ENCODE measurements at places on chromosomes 12 and 14.

DNA sequence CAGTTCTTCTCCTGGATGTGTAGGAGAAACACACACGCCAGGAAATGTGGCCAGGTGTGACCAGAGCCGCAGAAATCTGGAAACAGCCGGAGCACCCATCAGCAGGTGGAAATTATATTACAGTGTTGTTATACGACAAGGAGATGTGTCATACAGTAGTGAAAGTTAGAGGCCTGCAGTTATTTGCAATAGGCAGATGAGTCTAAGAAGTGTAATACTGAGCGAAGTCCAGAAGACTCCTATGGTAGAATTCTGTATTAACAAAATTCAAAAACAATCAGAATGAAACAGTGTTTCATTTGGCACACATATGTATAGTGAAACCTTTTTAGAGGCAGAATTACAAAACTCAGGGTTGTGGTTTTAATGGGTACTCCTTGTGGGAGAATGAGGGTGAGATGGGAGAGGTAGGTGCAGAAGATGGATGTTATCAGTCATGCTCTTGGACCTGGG, 39.3 kb upstream of the AMN start:
- no peak for DNase-seq

GRCh38 chr14:101246894-101247841, 314.1 kb upstream of the DIO3 start:
- DNase-seq, result no peak

- no peak for DNase-seq
These were observed 32.9 kb upstream of the SYCP3 start for GRCh38 chr12:101772012-101772775.

- DNase-seq, result no peak
These were observed 28.6 kb downstream of the CHFR start for GRCh38 chr12:132858718-132859266.

GRCh38 chr12:47488888-47489287, 216.9 kb downstream of the RPAP3 start:
- DNase-seq, result no peak

- no peak for DNase-seq
These were observed 16.3 kb downstream of the MARK3 start for GRCh38 chr14:103401223-103402214.

GRCh38 chr14:20667957-20668356, 16.4 kb upstream of the RNASE4 start:
- DNase-seq, result no peak

DNA sequence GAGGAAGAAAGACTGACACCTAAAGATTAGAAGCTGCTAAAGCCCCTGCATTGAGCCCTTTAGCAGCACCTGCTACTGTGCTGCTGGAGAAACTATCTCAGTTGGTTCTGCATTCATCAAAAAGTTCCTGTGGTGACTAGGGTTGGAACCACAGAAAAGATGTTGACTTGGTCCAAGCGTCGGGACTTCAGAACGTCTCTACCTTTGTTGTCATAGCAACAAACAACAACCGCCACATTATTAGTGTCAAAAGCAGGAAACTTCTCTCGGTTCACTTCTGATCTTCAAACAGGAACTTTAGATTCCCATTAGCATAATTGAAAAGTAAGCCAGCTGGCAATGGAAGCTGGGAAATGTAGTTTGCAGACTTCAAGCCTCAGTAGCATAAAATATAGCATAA, 368.0 kb downstream of the SEC23A start:
- DNase-seq, result no peak

- no peak for DNase-seq
These were observed 87.7 kb downstream of the C12orf75 start for GRCh38 chr12:105418229-105418628.

- DNase-seq, result no peak
These were observed 73.6 kb downstream of the GPR65 start for GRCh38 chr14:88078525-88078924.

DNA sequence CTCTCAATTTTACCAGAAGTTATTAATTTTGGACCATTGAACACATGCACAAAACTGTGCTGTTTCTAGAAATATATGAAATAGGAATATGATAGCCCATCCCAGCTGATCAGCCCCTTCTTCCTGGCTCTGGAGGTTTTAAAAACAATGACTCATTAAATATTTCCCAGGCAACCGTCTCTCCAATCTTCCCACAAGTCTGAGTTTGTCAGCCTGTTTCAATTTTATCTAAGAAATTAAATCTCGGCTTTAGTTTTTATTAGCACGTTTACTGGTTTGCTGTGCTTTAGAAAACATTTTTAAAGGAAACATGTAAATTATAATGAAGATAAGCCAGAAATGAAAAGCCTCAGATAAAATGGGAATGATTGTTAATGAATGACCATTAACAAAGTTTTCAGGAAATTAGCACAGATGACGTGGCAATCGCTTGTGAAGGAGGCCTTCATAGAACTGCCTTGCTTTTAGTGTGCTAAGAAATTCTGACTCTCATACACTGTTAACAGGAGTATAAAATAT, 89.3 kb upstream of the RAP1B start:
- DNase-seq, result no peak

DNA sequence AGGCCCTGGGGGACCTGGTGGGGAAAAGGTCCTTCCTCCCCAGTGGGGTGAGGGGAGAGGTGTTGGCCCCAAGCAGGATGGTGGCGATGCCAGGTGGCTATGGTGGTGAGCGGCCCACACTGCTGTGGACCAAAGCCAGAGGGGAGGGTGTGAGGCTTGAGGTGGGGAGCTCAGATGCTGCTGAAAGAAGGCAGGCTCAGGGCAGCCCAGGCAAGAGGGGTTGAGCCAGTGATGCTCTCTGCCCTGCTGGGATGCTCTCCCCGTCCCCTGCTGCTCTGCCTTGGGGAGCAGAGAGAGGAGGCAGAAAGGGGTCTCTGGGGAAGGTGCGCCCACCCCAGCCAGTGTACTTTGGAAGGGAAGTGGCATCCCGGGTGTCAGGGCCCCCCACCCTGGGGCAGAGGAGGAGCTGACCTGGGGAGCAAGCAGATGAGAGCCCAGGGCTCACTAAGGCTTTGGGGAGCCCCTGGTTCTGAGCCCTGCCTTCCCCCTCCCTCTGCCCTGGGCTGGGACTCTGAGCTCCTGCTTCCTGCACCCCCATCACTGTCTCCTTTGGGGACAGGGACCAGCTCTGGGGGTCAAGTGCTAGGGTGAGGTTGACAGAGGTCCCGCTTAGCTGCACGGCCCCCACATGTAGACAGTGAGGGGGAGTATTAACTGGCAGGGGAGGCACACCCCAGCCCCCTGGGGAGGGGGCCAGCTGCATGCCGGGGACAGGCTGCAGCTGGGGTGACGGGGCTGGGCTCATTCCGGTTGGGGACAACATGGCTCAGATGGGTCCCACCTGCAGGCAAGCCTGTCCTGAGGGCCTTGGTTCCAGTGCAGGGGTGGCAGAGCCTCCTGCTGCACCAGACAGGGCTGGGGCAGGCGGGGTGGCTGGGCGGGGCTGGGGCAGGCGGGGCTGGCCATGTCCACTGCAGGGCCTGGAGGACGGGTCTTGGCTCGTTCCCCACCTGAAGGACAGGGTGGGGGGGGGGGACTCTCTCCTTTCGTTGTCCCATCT, 124.4 kb downstream of the KIF26A start:
- DNase-seq, result no peak

DNA sequence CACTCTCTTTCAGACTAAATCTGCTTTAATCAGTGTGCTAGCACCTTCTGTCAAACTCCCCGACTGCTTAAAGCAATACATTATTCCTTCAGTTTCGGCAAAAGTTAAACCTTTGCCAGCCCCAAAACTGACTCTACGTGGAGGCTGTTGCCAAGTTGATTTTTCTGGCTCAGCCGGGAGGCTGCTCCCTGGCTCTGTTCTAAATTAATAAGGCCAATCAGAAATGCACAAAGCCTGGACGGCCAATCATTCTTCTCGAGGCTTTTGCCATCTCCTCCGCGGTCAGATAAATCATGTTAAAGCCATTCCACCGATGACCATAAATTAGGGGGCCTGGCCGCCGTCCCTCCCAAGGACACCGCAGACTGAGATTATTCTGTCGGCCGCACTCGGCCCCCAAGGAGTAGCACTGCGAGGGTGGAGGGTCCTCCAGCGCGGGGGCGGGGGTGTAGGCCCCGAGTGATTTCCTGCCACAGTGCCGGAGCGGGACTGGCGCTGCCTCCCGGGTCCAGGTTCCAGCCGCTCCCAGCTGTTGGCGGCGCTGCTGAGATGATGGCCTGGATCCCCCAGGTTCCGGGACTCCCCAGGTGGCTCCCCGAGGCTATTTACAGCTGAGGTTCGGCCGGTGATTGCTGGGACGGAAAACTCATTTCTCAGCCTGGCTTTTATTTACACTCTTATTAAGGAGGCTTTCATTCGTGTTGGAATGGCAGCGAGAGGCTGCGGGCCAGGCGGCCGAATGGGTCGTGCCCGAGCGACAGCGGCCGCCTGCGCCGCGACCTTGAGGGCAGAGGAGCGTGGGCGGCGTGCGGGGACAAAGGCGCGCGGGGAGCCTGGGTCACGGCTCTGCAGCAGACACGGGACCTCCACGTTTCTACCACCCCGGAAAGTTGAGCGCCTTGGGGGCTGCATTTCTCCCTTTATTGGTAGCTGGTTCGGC, 165.1 kb downstream of the MON2 start:
- DNase-seq, result peak; percentile 70

- peak; percentile 60 for DNase-seq
These were observed 110.0 kb downstream of the ADCK1 start for GRCh38 chr14:77909911-77910310.

DNA sequence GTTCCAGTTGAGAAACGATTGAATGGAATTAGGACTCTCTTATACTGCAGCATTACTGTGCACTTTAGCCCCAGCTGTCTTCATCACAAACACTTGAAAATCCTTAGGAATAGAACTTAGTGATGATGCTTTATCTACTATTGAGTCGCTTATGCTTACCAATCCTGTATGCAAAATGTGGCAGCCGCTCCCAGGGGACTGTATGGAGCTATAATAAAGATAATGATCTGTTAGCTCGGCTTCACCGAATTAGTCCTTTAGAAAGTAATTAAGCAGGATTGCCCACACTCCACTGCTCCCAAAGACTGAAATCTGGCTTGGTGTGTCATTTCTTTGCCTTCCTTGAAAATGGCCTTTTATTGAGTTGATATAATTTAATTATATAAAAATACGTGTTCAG, 10.6 kb downstream of the EML1 start:
- no peak for DNase-seq

DNA sequence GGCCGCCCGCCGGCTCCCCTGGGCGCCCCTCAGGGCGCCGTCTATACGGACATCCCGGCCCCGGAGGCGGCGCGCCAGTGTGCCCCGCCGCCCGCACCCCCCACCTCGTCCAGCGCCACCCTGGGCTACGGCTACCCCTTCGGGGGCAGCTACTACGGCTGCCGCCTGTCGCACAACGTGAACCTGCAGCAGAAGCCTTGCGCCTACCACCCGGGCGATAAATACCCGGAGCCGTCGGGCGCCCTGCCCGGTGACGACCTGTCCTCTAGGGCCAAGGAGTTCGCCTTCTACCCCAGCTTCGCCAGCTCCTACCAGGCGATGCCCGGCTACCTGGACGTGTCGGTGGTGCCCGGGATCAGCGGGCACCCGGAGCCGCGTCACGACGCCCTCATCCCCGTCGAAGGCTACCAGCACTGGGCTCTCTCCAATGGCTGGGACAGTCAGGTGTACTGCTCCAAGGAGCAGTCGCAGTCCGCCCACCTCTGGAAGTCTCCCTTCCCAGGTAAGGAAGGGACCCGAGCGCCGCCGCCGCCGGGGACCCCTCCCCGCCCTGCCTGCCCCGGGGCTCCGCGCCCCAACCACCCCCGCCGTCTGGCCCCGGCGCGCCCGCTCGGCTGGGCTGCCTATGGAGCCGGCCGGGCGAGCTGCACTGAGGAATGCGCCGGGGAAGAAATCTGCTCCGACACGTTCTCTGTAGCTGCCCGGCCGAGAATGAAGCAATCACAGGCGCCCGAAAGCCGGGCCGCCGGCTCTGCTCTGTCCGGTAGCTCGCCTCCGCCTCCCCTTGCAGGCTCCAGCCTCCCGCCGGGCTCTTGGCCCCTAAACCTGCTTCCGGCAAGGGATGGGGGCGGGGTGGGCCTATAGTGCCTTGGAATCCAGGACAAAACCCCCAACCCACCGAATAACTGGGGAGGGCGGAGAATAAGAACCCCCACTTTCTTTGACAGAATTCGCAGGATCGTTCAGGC, 794 bp downstream of the HOXC13 start:
- DNase-seq, result no peak

DNA sequence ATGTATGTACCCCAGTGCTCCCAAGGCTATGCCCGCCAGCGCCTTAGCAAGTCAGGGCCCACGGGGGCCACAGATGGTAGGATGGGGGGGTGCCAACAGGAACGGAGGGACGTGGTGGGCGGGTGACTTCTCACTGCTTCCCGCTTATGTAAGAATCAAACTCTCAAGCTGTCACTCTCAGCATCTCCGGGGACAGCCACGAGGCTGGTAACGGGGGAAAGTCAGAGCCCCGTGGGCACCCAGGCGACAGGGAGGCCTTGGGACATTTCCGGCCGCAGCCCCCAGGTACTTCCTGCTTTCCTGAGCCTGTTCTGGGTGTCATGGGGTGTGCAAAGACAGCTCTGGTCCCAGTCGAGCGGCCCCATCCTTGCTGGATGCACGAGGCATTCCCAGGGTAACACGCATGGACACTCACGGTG, 59.3 kb downstream of the TESC start:
- no peak for DNase-seq

DNA sequence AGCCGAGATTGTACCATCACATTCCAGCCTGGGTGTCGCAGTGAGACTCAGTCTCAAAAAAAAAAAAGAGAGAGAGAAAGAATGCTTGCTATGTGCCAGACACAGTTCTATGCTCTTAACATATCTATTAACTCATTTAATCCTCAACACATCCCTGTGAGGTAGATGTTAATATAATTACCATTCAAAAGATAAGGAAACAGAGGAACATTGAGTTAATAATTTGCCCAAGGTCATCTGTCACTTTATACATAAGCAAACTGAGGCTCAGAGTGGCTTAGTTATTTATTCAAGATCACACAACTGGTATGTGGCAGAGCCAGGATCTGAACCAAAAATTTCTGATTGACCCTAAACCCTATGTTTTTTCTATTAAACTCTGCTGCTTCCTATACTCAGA, 116.1 kb upstream of the BCAT1 start:
- no peak for DNase-seq

DNA sequence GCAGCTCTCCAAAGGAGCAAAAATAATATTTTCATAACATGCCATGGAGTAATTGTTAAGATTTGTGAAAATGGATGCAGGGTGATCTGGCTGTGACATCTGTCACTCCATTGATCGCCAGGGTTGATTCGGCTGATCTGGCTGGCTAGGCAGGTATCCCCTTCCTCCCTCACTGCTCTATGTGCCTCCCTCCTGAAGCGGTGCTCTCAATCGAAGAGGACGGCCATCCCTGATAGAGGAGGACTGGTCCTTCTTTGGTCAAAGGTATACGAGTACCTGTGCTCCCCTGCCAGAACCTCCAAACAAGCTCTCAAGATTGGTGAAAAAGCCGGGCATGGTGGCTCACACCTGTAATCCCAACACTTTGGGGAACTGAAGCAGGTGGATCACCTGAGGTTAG, 47.9 kb downstream of the VCPKMT start:
- DNase-seq, result no peak

DNA sequence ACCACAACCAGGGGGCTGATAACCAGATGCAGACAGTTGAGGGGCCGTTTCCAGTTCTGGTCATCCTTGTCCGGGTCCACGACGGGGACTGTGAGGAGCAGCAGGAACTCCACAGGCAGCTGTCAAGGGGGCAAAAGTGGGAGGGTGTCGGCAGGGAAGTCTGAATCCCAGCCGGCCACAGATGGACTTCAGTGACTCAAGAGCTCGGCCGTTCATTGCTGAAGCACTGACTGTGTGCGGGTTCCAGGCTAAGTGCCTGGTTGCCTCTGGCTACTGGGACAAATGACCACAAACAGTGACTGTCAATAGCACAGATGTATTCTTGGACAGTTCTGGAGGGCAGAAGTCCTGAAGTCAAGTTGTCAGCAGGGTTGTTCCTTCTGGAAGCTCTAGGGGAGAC, 19.6 kb downstream of the SLC8B1 start:
- DNase-seq, result no peak
